ENCODE measurements at places on chromosomes 4 and X. TPM values are rescaled to one million over a fixed set of nuclear protein-coding genes. Genes with fewer than 3 reads are reported as not detected.

SMR3B gene
- total RNA-seq: not detected

LRIT3 gene
- not detected for total RNA-seq

MXRA5 gene
- 7.0 TPM for total RNA-seq

FRG2 gene
- total RNA-seq: not detected

XAGE3 gene
- not detected for total RNA-seq

CENPVL1 gene
- total RNA-seq: not detected

NKAP gene
- 4.4 TPM for total RNA-seq

HSPA4L gene
- total RNA-seq: 15.7 TPM

MAGEA2B gene
- not detected for total RNA-seq

CCDC110 gene
- 2.3 TPM for total RNA-seq

DACH2 gene
- under 0.01 TPM for total RNA-seq

DCAF8L2 gene
- not detected for total RNA-seq

CRLF2 gene
- total RNA-seq: not detected

PNMA6A gene
- total RNA-seq: 2.8 TPM

CXXC4 gene
- total RNA-seq: under 0.01 TPM

ARHGAP36 gene
- not detected for total RNA-seq

RRH gene
- total RNA-seq: not detected

UBL4A gene
- 51.3 TPM for total RNA-seq

KLHL34 gene
- under 0.01 TPM for total RNA-seq

ASMTL gene
- total RNA-seq: 6.8 TPM

All from regular cardiac myocyte (primary cell).